ENCODE measurements at places on chromosomes 2 and 18.

DNA sequence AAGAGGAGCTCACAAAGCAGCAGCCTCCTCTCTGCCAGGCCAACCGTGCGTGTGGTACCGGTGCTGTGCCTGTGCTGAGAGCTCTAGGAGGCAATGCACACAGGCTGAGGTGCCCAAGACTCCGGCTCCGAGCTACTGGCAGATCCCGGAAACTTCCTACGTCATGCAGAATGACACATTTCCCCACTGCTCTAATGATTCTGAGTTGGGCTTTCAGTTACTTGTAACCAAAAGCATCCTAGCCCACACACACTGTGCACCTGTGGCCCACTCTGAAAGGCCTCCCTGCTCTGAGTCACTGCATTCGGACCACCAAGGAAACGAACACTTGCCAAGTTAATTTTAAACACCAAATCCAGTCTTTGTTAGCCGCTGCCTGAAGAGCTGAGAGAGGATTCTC, 9.3 kb upstream of the RNU4ATAC start:
- no peak for DNase-seq

DNA sequence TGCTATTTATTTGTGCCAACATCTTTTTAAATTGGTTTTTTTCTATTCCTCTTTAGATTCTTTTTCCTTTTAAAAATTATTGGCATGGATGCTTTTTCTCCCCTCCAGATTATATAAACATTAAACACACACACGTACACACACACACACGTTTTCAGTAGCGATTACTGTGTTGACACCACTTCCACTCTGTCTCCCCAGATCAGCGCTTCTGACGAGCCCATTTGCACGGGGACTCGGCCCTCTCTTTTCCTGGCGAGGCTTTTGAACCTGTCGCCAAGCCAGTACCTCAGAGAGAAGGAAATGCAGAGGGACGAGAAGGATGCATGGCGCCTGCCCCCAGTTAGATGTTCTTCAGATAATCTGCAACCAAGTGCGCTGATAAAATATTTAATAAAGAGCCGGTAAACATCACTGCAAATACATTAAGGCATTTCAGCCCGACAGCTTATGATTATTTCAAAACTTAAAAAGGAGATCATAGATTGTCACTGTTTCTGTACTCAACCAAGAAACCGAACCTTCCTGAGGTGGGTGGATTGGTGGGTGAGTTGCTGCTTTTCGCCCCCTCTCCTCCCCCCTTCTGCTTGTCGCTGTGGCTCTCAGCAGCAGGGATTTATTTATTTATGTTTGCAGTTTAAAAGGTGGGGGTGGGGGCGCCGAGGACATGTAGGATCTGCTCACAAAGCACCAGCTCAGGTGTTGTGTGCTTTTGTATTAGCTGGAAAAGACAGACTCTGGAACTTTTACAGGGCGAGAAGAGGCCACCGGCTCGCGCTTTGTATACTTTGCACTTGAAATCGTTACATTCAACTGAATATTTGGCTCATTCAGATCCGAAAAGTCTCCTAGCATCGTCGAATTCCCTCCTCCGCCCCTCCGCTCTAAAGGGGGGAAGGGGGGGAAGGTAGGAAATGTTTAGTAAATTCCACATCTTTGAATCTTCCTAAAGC, 787 bp upstream of the TBR1 start:
- no peak for DNase-seq

- DNase-seq, result no peak
Measured at GRCh38 chr2:217941339-217941738, 61.5 kb downstream of the TNS1 start.

DNA sequence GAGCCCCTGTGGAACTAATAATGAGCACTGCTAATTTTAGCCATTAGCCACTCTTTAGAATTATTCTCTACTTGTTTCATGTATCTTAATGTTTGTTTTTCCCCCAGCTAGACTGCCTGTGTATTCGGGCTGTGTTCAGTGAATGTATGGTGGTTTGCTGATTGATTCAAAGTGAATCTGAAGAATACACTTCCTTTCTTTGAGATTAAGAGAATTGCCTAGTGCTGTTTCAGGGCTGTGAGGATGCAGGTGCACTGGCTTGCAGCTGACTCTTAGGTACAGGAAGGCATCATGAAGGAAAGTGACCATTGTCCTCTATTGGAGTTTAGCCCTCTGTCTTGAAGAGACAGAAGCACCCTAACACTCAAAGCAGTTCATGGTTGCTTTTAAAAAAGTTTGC, 138.7 kb downstream of the CERS6 start:
- no peak for DNase-seq

DNA sequence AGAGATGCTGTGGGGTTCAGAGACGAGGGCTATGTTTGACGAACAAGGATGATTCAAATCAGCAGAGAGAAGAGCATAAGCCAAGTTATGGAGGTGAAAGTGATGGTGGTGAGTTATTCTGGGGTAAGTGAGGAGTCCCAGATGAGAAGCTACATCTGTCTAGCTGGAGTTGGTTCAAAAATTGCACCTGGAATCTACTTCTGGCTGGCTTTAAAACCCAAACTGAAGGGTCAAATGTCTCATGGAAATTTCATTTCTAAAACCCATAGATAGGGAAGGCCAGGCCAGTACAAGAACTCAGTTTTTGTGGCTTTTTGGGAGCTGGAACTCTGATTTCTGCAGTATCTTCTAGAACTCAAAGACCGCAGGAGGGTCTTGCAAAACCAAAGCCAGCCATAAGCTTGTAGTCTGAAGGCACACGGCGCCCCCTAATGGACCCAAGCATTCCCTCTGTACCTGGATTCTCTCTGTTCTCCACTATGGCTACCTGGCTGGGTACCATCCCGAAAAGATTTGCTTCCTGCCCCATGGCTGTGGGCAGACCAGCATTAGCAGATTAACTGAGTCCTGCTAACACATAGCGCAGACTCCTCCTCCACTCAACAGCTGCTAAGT, 229.1 kb upstream of the SLC14A2 start:
- peak; percentile 43 for DNase-seq

- DNase-seq, result no peak
Measured at GRCh38 chr2:177675825-177676224, 283.3 kb downstream of the AGPS start.

GRCh38 chr2:141035846-141036420, 1094.9 kb downstream of the LRP1B start:
- peak; percentile 68 for DNase-seq

DNA sequence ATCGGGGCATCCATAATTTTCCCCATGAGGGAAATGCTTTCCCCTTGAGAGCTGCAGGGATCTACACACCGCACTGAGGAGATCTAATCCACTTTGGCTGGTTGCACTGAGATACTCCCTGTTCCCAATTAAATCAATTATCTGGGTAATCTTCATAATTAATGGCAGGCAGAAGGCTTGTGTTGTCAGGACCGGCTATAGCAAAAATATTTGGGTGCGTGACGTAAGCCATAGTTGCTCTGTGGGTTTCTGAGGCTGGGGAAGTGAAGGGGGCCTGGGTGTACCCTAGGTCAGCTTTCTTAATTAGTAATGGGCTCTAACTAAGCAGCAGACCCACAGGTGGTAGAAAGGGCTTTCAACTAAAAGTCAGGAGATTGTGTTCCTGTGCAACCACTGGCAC, 62.8 kb upstream of the UPP2 start:
- no peak for DNase-seq

DNA sequence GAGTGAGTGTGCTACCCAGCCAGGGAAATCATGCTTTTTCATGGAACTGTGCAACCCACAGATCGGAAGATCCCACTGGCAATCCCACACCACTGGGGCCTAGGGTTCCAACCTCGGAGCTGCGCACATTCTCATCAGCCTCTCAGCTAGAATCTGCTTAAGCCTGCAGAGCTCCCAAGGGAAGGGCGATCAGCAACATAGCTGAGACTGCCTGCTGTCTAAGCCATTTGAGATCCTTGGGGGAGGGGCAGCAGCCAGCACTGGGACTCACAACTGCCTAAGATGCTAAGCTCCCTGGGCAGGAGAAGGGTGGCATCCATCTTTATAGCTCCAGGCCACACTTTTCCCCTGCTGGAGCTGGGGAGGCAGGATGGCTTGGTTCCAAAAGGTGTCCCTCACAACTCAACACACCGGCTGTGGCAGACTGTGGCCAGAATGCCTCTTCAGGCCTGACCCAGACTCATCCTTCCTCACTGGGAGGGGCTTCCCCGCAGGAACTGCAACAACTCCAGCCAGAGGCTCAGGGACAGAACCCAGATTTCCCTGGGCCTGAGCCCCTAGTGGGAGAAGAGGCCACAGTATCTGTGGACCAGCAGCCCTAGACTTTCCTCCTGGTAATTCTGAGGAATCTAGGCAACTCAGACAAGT, 1133.3 kb upstream of the PIK3C3 start:
- DNase-seq, result no peak

DNA sequence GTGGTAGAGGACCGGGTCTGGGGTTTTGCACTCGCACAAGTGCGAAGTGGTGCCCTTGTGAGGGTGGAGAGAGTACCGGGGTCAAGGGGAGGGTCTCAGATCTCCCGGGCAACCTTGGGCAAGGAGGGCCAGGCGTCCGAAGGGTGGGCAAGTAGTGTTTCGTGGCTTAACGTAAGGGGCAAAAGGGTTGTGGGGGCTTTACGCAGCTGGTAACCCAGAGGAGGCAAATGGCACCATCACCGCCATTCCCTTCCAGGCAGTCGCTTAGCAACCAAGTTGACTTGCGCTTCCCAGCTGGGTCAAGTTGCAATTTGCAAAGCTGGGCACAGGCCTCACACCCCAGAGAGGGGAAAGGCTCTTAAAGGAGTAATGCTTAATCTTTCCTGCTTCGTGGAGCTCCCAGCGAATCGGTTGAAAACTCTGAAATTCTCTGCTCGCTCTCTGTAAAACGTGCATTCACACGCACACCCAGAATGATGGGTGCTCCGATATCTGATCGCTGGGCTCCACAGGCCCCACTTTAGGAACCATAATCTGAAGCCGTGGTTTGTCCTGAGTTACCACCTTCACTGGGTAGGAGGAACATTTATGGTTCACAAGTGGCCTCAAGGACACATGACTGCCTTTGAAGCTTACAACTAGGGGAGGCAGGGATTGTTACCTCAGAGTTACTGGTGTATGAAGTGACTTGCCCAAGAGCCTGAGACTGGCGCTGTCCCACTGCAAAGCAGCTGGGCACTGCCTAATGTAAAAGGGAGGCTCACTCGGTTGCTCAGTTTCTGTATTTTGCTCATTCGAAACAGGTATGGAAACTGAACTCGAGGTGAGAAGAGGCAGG, 127.9 kb downstream of the UXS1 start:
- DNase-seq, result no peak

- DNase-seq, result no peak
Measured at GRCh38 chr18:9329471-9329870, 5.1 kb upstream of the TWSG1 start.

DNA sequence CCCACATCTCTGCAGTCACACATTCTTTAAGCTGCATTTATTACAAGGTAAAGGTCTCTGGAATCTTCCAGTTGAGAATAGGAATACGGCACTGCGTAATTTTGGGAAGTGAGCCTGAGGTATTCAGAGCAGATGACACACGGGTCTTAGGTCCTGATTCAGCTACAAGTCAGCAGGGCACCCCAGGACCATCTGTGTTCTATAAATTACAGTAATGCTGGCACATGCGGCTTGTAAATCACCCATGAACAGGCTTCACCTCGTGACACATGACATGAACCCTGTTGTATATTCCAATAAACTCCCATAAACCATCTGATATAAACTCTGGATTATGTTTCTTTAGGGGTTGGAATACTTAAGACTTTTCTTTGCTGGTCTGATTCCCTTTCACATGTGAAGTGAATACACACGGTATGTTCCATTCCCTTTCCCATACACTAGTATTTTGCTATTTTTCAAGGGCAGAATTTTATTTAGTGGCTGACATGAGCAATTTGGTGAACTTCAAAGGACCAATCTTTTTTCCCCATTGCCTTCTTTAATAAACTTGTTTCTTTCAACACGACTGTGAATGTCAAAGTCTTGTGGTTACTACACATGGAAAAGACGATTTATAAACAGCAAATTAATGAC, 298.6 kb downstream of the MEIS1 start:
- no peak for DNase-seq

- DNase-seq, result no peak
Measured at GRCh38 chr2:223908304-223908998, 36.7 kb downstream of the WDFY1 start.

DNA sequence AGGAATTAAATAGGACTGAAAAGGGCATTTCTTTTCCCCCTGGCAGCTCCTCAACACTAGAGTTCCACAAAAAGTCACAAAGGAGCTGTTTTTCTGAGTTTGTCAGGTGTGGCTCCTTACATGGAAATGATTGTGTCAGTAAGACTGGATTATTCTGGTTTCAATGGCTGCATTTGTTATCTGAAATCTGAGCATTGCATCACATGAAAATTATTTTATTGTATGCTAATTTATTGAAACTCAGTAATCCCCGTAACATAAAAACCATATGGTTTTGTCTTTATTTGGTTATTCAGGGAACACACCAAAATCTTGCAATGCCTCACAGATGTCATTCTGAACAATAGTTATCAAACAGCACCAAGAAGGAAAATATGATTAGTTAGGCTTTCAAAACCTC, 439.7 kb upstream of the TNP1 start:
- no peak for DNase-seq

GRCh38 chr18:4058179-4058578, 396.9 kb downstream of the DLGAP1 start:
- DNase-seq, result no peak

DNA sequence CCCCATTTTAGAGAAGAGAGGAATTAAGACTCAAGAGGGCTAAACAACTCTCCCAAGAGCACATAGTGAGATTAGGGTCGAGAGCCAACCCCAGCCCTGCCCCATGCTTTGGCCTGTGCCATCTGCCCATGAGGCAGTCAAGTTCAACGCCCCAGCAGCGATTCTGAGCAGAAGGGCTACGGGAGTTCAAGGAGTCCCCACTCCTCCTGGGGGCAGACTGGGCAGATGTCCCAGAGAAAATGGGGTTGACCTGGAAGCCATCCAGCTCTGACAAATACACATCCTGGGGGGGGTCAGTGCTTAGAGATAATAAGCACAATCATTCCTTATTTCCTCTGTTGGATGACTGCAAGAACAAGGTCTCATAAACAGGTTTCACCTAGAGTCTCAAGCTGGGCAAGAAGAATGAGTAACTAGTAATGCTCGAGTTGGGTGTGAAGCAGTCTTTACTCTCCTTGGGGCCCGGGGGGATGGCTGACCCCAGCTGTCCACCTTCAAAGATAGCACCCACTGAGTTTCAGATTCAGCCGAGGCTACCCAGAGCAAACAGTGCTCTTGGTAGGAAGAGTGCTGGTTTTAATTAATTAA, 716.4 kb downstream of the RNF144A start:
- no peak for DNase-seq

DNA sequence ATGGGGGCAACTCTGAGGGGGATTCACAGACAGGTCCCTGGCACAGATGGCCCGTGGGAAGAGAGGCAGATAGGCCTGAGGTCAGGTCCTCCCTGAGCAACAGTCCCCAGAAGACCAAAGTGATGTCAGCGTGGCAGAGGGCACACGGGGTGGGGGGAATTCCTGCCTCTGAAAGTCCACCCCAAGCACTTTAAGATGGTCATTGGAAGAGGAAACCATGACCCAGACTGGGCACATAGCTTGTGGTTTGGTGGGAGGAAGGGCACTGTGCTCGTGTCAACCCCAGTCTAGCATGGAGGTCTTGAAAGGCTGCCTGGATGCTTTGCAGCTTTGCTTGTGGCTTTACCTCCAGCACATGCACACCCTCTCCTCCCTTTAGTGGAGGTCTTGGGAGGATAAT, 38.0 kb upstream of the SIX2 start:
- no peak for DNase-seq
